ENCODE measurements at places on chromosomes 1 and 21.

- no peak for DNase-seq
Measured at GRCh38 chr21:46608672-46609111, 3.8 kb upstream of the S100B start.

- DNase-seq = no peak
Measured at GRCh38 chr1:69244211-69244610, 323.5 kb upstream of the LRRC7 start.

DNA sequence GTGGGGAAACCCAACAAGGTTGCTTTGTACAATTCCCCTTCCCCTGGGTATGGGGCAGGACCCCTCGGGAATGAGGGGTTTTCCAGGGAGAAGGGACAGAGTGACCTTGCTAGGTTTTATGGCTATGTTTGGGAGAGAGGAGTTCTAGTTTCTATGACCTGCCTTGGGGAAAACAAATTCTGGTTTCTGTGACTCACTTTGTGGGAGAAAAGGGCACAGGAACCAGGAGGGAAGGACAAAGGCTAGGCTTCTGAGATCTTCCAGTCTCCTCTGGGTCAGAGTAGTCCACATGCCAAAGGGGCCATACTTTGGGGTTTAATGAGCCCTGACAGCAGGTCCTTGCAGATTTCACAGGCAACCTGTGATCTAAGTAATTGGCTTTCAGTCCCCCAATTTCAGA is 5.5 kb upstream of the PTGER3 start:
- no peak for DNase-seq

GRCh38 chr1:94246692-94247137 is 9.3 kb upstream of the ARHGAP29 start:
- no peak for DNase-seq

GRCh38 chr1:93614986-93615581 is 66.6 kb downstream of the BCAR3 start:
- peak; percentile 70 for DNase-seq

DNA sequence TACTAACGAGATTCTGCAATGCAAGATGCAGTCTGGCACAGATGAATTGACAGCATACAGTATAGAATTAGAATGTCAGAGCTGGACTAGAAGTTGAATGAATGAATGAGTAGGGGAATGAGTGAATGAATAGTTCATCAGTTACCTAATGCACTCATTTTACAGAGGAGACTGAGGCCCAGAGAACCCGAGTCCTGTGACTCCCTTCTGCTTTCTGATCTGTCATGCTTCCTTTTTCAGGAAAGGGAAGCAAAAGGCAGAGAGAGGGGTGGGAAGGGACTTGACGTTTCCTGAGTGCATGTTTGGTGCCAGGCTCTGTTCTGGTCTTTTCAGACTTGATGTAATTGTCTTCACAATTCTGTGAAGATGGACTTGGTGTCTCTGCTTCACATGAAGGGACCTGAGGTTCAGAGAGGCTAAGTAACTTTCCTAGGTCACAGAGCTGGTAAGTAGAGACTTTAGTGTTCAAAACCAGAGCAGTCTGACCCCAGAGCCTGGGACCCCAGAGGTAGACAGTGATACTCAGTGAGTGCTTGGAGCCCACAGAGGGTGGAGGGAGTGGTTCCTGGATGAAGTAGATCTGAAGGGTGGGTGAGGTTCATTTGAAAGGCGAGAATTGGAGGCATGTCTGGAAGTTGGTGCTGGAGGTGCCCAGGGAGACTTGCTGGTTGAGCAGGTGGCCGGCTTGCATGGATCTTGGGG is 8.0 kb upstream of the MEX3A start:
- no peak for DNase-seq

DNA sequence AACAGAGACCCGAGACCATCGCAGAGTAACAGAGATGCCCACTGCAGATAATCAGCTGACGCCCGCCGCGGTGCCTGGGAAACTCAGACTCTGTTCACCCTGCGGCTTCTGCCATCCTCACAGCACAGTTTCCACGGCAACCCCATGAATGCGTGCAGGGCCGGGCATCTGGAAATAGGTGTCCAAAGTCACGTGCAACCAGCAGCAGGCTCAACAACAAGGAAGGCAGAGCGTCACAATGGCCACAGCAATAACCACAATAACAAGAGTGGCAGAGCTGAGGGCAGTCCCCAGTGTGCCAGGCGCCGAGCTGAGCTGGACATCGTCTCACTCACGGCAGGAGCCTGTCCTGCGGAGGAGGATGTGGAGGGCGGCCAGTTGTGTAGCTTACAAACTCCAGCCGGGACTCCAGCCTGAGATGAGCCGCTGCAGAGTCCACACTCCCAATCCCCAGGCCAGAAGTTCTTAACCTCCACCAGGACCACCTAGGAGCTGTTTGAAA is 102.0 kb downstream of the CRYAA start:
- no peak for DNase-seq

DNA sequence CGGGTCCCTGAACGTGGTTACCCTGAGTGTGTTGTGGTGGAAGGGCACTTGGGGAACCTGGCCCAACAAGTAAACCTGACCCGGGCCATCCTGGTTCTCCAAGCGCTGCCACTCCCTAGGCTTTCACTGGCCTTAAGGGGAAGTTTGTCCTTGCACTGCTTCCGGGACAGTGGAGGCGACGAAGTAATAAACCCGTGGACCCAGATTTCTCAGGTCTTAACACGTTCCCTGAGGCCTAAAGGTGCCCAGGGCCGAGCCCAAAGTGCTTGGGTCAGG is 261 bp upstream of the CCDC24 start:
- no peak for DNase-seq

- DNase-seq = peak; percentile 14
Measured at GRCh38 chr1:2973601-2974593, 47.4 kb upstream of the ACTRT2 start.

GRCh38 chr1:156864796-156865195 is 4.1 kb downstream of the NTRK1 start:
- DNase-seq = no peak

- DNase-seq = no peak
Measured at GRCh38 chr1:178418284-178418955, 78.3 kb downstream of the CLEC20A start.

DNA sequence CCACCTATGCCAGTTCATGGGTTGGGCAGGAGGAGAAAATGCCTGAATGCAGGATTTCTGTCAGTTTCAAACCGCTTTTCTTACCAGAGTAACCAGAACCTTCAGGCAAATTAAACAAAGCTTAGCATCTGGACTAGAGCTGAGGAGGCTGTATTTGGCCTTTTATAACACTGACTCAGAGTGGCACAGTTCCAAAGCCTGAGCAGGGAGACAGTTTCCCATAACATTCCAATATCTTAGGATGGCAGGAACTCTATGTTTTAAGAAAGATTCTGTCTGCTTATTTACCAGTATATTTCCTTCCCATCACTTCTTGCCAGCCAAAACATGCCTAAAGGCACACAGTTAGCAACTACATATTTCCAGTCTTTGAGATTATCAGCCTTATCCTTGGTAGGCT is 46.8 kb downstream of the UBR4 start:
- DNase-seq = no peak

DNA sequence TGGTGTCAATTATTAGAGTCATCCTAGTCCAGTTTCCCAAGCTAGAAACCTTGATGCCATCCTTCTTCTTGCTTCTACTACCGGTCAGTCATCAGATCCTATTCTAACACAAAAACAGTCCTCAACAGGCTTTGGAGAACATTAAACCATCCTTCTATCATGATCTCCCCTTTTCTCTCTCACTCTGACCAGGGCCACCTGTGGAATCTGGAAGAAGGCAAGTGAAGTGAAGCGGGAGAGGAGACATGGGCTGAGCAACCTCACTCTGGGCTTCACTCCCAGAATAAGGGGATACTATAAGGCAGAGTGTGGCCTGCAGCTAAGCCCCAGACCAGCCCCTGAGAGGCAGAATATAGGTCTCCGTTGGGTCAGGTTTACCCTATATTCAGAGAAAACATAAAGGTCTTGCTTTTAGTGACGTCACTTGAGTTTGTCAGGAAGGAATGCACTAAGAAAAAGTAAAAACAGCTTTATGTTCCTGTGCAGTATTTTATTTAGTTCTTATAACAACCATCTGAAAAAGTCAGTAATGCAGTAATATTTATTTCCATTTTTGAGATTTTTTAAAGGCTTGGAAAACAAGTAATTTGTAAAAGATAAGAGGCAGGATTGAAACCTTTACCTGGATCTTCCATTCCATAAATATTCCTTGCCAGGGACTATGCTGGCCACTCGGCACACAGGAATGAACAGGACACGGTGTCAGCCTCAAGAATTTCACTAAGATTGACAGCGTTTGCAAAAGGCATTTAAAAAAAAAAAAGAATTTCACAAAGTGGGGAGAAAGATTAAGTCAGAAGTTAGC is 61.3 kb downstream of the NFASC start:
- DNase-seq = no peak

GRCh38 chr1:34406377-34406776 is 229.7 kb downstream of the C1orf94 start:
- DNase-seq = no peak

DNA sequence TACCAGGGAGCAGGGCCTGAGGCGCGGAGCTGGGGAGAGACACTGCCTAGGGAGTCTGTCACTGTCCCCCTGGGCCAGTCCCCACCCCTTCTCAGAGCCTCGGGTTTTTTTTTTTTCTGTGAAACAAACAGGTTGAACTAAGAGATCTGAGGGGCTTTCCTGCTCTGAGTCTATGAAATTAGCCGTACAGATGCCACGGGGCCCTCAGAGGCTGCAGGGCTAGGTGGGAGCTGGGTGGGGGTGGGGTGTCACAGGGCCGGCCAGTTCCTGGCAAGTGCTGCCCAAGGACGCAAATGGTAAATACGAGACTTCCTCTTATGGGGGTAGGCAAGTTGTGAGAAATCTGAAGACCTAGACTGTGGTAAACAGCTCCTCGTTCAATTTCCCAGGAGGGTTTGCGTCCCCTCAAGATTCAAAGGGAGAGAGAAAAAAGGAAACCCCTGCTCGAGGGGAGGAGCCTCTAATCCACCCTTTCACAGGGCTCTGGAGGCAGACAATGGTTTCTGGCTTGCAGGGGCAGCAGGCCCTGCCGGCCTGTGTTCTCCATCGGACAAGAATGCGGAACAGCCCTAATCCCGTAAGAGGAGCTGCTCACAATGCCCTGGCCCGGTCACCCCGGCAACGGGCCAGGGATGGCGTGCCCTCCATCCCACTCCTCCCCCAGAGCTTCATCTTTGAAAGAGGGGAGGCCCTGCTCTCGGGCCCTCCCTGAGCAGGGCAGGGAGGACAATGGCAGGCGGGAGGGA is 7.8 kb downstream of the NUAK2 start:
- peak; percentile 28 for DNase-seq

DNA sequence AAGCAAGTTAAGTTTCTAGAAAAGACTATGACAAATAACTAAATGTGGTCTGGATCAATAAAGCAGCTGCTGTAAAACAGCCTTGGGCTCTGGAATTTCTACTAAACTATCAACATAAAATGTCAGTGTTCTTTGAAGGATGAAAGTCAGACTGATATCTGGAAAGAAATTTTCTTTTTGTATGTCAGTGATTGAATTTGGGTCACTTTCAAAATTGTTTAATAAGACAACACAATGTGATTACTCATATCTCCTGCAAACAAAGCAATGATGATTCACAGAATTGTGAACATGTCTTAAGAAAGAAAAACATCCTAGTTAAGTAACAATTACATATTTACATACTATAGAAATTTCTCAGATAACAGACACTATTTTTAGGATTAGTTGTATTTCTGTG is 826.4 kb downstream of the PLA2G4A start:
- DNase-seq = no peak

DNA sequence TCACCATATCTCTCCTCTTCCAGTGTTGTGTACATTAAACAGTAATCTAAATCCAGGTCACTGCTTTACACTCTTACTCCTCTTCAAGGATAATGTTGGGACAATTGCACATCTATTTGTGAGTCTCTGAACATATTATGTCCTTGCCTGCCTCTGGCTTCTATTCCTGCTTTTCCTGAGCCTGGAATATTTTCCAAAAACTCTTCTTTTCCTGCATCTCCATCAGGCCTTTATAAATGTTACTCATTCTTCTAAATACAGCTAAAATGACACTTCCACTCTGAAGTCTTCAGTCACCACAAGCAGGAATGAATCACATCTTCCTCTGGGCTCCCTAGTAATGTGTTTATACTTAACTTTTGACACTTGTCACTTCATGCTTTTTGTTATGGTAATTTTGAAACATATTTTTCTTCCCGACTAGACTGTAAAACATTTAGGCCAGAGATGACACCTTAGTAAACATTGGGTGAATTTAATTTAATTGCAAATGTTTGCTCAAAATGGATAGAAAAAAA is 396.0 kb downstream of the LRRIQ3 start:
- no peak for DNase-seq

DNA sequence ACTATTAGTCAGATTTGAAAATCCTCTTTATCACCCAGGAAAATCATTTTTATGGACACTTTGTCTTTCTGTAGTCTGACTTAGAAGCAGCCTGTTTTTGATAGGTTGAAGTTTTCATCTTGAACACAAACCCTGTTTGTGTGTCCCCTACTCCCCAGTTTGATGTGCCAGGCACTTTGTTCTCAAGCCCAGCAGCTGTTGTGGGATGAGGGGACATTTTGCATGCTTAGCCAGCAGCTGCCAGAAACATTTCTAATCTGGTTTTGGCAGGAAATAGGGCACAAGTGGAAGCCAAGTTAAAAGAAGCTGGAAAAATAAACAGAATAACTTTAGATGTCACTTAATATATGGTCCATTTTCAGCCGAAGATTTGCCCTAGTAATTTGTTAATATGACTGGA is 29.9 kb downstream of the ACTN2 start:
- no peak for DNase-seq

GRCh38 chr1:110485725-110486124 is 33.2 kb downstream of the KCNA10 start:
- no peak for DNase-seq

GRCh38 chr1:52918201-52918600 is 3.3 kb downstream of the ECHDC2 start:
- DNase-seq = no peak

DNA sequence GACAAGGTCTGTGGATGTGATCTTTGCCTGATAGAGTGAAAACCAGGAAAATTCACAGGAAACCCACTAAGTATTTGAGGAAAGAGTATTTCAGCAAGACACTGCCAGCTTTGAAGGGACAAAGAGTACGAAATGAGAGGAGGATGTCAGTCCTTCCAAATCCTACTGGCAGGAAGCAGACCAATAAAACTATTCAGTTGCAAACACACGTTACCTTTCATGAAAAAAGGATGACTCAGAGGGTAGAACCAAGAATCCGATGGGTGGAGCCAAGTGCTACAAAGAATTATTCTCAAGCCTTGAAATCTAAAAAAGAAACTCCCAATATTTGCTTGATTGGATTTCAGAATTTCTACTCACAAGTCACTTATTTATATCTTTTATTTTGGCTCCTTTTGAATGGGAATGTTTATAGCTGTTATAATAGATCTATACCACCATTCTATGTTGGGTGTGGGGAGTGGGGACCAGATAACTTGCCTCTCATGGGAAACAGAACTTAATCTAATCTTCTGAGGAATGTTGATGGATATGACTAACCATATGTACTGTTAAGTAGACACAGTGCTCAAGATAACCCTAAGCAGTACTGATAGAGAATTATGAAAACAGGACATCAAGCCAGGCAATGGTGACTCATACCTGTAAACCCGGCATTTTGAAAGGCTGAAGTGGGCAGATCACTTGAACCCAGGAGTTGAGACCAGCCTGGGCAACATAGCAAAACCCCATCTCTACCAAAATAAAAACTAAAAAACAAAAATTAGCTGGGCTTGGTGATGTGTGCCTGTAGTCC is 19.3 kb upstream of the HEATR1 start:
- DNase-seq = no peak

All from stimulated activated CD4-positive, alpha-beta T cell treated with anti-CD3 and anti-CD28 coated beads, Interleukin-2, amount 100 ng/mL, for 24 hours (primary cell).